Panc1 (cell line): ENCODE measurements at places on chromosomes 1 and 21. TPM values are rescaled to one million over a fixed set of nuclear protein-coding genes. Genes with fewer than 3 reads are reported as not detected.
A peak's percentile ranks its signal among the peaks of the same experiment; 100 is the strongest.

C1orf94 gene
- total RNA-seq: not detected

PUM1 gene
- total RNA-seq: 109 TPM

S100B gene
- not detected for total RNA-seq

CD1B gene
- not detected for total RNA-seq

PTPN14 gene
- 209 TPM for total RNA-seq

SELL gene
- total RNA-seq: 0.31 TPM

CLCNKA gene
- total RNA-seq: 0.57 TPM

KRTAP19-3 gene
- not detected for total RNA-seq

- no peak for DNase-seq
Measured at GRCh38 chr1:1763657-1764621, 14.3 kb downstream of the NADK start.

DNA sequence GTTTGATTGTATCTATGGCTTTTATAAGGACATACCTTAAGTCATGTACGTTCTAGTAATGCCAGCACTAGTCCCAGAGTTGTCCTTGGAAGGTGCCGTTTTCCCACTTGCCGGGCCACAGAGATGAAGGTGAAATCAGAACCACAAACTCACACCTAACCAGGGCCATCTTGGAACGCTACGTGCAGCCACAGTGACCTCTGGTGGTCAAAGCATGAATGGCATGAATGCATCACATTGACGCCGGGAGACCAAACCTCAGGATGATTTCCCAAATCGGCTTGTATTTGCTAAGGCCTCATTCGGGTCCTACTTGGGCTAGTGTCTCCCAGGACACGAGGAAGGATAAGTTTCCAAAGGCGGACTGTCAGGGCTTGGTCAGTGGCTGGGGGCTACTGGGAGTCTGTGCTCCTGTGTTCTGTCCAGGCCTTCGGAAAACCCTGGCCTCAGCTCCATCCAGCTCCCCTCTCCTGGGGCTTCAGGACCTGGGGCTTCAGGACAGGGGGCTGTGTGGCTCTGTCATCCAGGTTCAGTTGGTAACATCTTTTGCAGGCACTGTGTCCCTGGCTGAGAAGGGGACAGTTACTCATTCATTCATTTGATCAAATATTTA, 260.5 kb downstream of the PRDM2 start:
- peak; percentile 73 for DNase-seq

- DNase-seq: no peak
Measured at GRCh38 chr1:34711485-34711884, 43.4 kb upstream of the GJB5 start.

GRCh38 chr1:170707959-170708655, 44.2 kb downstream of the PRRX1 start:
- peak; percentile 97 for DNase-seq

- DNase-seq: no peak
Measured at GRCh38 chr1:154865442-154866256, 4.4 kb downstream of the KCNN3 start.

- DNase-seq: no peak
Measured at GRCh38 chr1:53627031-53627430, 111.9 kb downstream of the GLIS1 start.

DNA sequence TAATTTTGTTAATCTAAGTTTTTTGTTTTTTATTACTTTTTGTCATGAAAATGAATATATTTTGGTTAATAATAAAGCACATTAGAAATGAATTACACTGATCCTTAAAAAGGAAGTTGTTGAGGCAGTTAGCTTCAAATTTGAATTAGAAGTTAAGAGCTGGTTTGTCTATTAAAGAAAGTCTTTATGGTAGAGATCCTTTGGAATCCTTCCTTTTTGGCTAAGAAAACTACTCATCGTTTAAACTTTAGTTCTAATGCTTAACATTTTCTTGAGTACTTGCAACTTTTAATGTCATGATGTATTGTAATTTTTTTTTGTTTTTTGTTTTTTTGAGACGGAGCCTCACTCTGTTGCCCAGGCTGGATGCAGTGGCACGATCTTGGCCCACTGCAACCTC, 2.4 kb downstream of the PTBP2 start:
- DNase-seq: no peak

DNA sequence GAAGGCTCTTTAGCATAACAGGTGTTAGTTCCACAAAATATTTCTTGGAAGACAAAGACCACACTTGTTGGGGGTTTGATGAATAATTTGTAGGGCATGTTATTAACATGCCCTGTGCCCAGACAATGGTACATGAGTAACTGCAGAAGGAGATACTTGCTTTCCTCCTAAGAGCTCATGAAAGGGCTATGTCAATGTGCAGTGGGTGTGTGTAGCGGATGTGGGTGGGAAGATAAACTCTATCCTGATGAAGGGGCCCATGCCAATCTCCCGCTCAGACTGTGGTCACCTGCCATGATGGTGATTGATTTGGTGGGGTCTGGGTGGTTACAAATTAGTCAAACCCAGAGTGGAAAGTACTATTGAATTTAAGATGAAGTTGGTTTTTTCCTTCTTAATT, 69.8 kb upstream of the DNAH14 start:
- no peak for DNase-seq

DNA sequence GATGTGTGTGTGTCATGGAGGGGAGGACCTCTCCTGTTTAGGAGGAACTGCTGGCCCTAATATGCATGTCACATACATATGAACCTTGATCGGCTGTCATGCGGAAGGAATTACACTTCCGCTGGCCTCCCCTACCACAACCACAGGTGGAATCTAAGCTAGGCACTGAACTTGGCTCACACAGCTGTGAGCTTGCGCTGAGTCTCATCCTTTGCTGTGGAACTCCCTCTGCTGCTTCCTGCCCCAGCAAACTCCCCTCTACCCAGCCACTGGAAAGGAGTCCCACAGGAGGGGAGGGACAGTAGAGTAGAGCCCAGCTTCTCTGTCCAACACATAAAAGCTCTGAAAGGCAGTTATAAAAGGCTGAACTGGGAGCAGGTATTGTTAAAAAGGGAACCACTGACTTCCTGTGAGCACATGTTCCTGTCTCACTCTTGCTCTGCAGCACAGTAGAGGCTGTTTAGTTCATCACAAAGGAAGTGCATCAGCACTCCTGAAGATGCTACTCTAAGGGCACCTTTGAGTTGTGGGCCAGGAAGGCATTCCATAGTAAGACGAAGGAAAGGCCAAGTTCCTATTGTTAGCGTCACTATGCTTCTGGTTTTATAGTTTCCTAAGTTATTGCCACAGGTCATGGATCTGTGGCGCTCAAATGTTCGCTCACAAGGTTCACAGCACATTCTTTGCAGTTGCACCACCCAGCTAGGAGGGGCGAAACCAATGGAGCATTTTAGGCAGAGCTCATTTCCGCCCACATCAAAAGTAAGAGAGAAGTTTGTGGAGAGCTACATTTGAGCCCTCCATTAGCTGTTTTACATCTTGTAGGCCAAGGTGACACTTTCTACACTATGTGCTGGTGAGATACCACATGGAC, 17.7 kb upstream of the PTPRC start:
- no peak for DNase-seq

- DNase-seq: no peak
Measured at GRCh38 chr1:11784256-11784992, 21.3 kb downstream of the MTHFR start.

DNA sequence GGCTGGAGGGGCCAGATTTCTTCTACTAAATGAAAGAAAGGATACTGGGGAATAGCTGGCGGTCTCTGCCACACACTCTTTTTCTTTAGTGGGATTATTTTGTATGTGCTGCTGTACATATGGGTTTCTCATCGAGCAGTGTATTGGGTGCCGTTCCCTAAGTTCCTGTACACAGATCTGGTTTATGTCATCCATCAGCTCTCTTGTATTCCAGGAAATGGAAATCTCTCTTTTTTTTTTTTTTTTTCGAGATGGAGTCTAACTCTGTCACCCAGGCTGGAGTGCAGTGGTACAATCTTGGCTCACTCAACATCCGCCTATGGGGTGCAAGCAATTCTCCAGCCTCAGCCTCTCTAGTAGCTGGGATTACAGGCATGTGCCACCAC, 27.0 kb upstream of the NID1 start:
- DNase-seq: no peak

DNA sequence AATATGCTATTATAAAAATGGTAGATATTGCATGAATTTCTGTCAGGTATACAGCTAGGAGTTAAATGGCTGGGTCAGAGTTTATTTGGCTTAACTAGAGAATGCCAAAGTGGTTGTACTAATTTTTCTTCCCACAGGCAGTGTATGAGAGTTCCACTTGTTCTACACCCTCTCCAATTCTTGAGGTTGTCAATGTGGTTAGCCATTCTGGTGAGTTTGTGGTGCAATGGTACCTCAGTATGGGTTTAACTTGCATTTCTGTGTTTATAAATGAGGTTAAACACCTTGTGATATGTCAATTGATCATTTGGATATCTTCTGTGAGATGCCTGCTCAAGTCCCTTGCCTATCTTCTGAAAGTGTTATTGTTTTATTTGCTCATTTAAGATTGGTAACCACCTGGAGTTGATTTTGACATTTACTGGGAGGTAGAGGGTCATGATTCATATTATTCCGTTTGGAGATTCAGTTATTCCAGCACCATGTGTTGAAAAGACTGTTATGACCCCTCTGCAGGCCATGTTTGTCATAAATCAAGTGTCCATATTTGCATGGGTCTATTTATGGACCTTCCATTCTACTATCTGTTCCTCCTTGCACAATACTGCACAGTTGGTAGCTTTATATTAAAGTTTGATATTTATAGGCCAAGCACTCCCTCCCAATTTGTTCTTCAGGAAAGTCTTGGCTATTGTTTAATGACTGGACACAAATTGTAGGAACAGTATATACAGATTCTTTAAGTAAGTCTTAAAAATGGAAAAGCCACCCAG, 5.8 kb downstream of the FALEC start:
- no peak for DNase-seq

- no peak for DNase-seq
Measured at GRCh38 chr1:208565756-208566440, 321.7 kb upstream of the PLXNA2 start.

GRCh38 chr1:84603941-84604830, 29.9 kb upstream of the CTBS start:
- DNase-seq: peak; percentile 97

- no peak for DNase-seq
Measured at GRCh38 chr1:87017998-87018672, 103.7 kb downstream of the HS2ST1 start.

GRCh38 chr1:203569490-203570318, 56.9 kb upstream of the ATP2B4 start:
- no peak for DNase-seq
